ENCODE measurements at places on chromosomes 1 and 21.

GRCh38 chr21:45390831-45391742 is 13.9 kb upstream of the COL18A1 start:
- no peak for DNase-seq

- no peak for DNase-seq
Measured at GRCh38 chr1:229372251-229372650, 29.4 kb upstream of the CCSAP start.

- DNase-seq = no peak
Measured at GRCh38 chr1:77976433-77977076, 2.3 kb downstream of the FUBP1 start.

DNA sequence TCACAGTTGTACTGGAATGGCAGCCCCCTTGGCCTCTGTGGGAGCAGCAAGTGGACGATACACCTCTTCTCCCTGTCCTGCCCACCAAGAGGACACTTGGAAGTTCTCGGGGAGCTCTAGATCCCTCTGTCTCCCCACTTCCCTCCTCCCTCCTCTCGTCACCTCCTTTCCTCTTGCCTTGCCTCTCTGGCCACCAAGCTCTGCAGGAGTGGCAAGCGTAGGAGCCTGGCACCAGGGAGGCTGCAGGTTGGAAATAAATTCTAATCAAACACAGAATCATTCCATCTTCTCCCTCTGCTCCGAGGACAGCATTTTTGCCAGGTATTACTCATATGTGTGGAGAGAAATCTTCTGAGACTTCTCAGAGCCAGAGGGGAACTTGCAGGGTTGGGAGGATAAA is 20.8 kb downstream of the CAMK2N1 start:
- no peak for DNase-seq

- DNase-seq = no peak
Measured at GRCh38 chr1:227299241-227299627, 19.1 kb downstream of the CDC42BPA start.

GRCh38 chr1:33390542-33390941 is 40.4 kb downstream of the PHC2 start:
- DNase-seq = no peak

GRCh38 chr1:74780594-74780993 is 47.6 kb downstream of the TYW3 start:
- DNase-seq = no peak

GRCh38 chr1:6425658-6426057 is 1.1 kb downstream of the ESPN start:
- no peak for DNase-seq

All from thoracic aorta (tissue), 2 donors.